Muscle of back (tissue), 13 donors: ENCODE measurements at places on chromosomes 16 and 17.

- peak; percentile 38 for DNase-seq
Observed at GRCh38 chr17:44687756-44688155, 1.8 kb downstream of the CCDC43 start.

DNA sequence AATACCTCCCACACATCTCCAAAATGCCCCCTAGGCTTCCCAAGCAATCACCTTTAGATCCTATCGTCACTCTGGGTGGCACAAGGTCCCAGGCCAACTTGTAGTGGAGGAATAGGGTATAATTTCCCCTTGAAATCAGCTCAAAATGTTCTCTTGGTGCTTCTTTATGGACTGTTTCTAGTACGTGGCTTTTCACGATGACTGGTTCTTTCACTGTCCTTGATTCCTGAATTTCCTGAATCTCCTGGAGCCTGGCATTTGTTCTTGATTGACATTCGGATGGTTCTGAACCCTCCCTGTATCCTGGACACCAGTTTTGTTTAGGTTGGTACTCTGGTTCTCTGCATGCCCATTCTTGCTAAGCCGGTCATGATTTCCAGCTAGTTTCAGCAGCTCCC lies 6.9 kb upstream of the VPS53 start:
- DNase-seq, result no peak

GRCh38 chr17:14298221-14298946 lies 2.5 kb upstream of the HS3ST3B1 start:
- no peak for DNase-seq

GRCh38 chr16:58863761-58864160 lies 129.6 kb upstream of the GOT2 start:
- no peak for DNase-seq
